ENCODE measurements at places on chromosomes 6 and 20. TPM values are rescaled to one million over a fixed set of nuclear protein-coding genes. Genes with fewer than 3 reads are reported as not detected.

GRCh38 chr6:90336388-90336947 is 39.8 kb upstream of the BACH2 start:
- no peak for DNase-seq
- no peak overlapping the region for H3K27ac ChIP-seq

- peaks cover 30% of the 10 kb centered on the region for H3K27me3 ChIP-seq
- H3K36me3 ChIP-seq = peaks cover 13% of the 10 kb centered on the region
- no peaks in the 10 kb centered on the region for H3K4me1 ChIP-seq
Measured at GRCh38 chr6:169019727-169020491, 233.7 kb downstream of the THBS2 start.

- no peaks in the 10 kb centered on the region for H3K4me1 ChIP-seq
- DNase-seq = no peak
- peaks cover 3% of the 10 kb centered on the region for H3K27me3 ChIP-seq
- no peaks in the 10 kb centered on the region for H3K36me3 ChIP-seq
Measured at GRCh38 chr6:168150551-168151320, 71.7 kb upstream of the FRMD1 start.

DNA sequence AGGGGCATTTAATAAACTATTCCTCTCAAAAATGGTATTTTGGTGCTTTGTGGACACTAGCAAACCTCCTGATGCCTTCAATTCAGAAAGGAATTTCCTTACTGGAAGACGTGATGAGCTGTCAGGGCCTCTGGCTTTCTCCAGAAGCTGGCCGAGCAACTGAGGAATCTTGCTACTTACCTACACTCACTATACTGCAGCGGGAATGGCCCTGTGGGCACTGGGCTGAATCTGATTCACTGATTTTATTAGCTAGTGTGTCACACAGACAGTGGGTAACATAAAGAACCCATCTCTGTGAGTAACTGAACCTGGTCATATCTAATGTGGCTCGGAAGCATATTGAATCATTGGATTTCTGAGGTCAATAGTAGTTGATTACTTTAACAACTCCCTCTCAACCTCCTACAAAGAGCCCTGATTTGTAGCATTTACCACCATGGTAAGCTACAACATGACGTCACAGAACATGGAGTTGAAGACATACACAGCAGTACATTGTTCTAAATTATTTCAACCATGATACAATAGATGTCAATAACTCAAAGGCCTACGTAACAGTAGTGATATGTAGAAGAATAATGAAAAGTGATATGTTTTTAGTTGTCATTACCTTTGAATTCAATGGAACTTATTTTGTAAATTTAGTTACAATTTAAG is 232.1 kb downstream of the SYNE1 start:
- no peak for DNase-seq
- no peak overlapping the region for H3K4me3 ChIP-seq
- no peak overlapping the region for H3K27ac ChIP-seq
- no peaks in the 10 kb centered on the region for H3K27me3 ChIP-seq
- H3K36me3 ChIP-seq = no peaks in the 10 kb centered on the region
- no peaks in the 10 kb centered on the region for H3K4me1 ChIP-seq

DNA sequence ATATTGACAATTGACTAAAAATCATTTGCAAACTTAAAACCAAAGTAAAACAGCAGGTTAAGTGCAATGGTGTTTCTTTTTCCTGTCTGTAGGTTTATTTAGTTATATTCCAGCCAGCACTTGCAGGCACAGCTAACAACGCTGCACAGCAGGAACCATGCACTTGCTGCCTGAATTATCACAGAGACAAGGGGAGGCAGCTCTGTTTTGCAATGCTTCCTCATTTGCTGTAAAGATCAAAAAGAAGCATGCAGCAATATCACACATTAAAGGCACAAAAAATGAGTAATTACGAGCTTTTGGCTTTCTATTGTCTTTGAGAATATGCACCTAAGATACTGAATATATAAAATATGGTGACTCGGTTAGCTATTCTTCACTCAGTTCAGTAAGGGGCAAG is 241.9 kb downstream of the EPHA7 start:
- DNase-seq = no peak
- no peaks in the 10 kb centered on the region for H3K27me3 ChIP-seq
- no peak overlapping the region for H3K4me3 ChIP-seq
- H3K36me3 ChIP-seq = no peaks in the 10 kb centered on the region
- H3K4me1 ChIP-seq = peaks cover 14% of the 10 kb centered on the region
- no peak overlapping the region for H3K27ac ChIP-seq

- DNase-seq = no peak
- peak overlapping the region; percentile 77 for H3K27ac ChIP-seq
- no peaks in the 10 kb centered on the region for H3K36me3 ChIP-seq
- peaks cover 23% of the 10 kb centered on the region for H3K4me1 ChIP-seq
- H3K4me3 ChIP-seq = peak overlapping the region; percentile 1
Measured at GRCh38 chr6:139251045-139251690, 40.6 kb downstream of the TXLNB start.

DNA sequence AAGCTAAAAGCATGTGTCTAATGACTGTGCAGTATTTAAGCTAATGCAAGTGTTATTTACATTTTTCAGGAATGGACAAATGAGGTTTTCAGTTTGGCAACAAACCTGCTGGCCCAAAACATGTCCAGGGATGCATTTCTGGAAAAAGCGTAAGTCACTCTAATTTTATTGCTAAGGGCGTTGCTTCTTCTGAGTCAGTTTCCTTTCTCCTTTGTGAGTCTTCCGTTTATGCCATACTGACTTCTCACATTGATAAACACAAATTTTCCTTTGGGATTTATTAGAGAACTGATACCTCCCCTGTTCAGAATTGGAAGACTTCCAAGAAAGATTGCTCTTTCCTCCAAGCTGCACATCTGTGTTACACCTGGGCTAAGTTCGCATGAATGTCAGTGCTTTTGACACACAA is 422.9 kb upstream of the PLCB4 start:
- DNase-seq = no peak
- no peaks in the 10 kb centered on the region for H3K36me3 ChIP-seq
- no peak overlapping the region for H3K4me3 ChIP-seq
- H3K27me3 ChIP-seq = peaks cover 4% of the 10 kb centered on the region
- H3K27ac ChIP-seq = no peak overlapping the region

DNA sequence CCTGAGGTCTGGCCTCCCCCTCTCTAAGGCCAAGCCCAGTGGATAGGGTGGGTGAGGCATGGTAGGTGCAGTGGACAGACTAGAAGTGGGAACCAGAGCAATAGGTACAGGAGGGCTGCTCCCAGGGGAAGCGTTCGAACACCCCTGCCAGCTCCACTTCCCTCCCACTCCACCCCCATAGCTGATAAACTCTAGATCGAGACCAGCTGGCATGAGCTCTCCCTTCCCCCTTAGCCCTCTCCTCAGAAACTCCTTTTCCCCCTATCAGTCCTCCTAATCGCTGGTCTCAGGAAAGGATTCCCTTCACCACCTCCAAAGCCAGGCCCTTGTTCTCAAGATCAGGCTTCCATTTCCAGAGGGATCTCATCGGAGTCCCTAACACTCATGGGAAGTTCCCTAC is 6.0 kb upstream of the FAM83C start:
- no peak for DNase-seq
- H3K27ac ChIP-seq = no peak overlapping the region
- no peaks in the 10 kb centered on the region for H3K36me3 ChIP-seq
- H3K4me1 ChIP-seq = no peaks in the 10 kb centered on the region

DNA sequence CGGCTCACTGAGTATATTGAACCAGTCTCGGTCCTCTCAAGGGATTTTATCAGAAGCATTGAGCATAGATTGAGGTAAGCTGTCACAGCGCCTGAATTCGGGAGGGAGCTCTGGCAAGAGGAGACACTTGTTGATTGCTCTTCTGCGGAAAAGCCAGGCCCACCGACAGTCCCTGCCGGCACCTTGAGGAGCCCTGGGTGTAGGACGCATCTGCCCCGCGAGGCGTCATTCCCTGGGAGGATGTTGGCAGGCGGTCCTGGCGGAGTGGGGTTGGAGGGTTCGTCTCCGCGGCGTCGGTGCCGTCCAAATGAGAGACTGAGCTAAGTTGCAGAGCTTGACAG is 843 bp downstream of the FBXO9 start:
- peaks cover 59% of the 10 kb centered on the region for H3K4me1 ChIP-seq
- peak overlapping the region; percentile 85 for H3K27ac ChIP-seq
- H3K4me3 ChIP-seq = peak overlapping the region; percentile 99
- H3K27me3 ChIP-seq = no peaks in the 10 kb centered on the region
- peaks cover 13% of the 10 kb centered on the region for H3K36me3 ChIP-seq
- DNase-seq = peak; percentile 12

CNR1 gene
- total RNA-seq = 0.27 TPM

CENPW gene
- 1.1 TPM for total RNA-seq

DNA sequence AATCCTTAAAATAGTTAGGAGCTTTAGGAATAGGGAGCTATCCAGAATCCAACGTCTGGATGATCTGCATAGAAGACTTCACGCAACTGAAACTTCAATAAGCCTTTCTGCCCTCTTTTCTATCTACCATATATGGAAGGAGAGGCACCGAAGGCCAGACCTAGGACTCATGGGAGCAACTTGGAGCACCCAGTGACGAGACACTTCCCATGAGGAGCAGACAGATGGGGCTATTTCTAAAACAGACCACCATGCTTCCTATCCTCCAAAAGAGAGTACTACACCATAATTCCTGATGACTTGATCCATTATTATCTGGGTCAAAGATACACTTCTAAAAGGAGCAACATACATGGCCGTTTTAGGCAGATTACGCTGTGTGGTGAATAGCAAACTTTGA is 6.0 kb downstream of the RPP40 start:
- no peak overlapping the region for H3K4me3 ChIP-seq
- no peaks in the 10 kb centered on the region for H3K4me1 ChIP-seq
- peaks cover 75% of the 10 kb centered on the region for H3K36me3 ChIP-seq
- no peak for DNase-seq

DNA sequence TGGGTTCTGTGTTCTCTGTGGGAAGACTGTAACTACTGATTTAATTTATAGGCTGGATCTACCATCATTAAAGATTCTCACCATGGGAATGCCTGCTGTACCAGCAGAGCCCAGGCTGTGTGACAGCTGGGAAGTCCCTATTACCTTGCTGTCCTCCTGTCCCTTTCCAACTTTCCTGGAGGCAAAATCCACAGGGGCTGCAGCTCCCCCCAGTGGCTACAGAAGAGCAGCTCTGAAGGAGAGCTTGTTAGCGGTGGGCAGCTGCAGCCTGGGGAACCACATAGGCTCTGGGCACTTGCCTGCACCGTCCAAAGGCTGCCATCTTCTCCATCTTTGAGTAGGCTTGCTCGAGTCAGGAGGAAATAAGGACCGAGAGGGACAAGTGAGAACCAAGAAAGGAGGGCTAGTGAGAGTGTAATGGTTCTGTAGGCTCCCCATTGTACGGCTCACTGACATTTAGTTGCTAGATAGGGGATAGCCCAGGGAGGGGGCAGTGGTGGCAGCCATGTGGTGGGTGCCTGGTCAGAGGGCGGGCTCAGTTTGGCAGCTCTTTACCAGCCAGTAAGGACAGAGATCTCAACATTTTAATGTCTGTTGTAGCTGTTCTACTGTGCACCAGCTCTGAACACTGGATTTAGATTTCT is 155.1 kb upstream of the MLIP start:
- H3K4me3 ChIP-seq = no peak overlapping the region
- no peak for DNase-seq
- peaks cover 8% of the 10 kb centered on the region for H3K27me3 ChIP-seq
- no peaks in the 10 kb centered on the region for H3K4me1 ChIP-seq
- no peaks in the 10 kb centered on the region for H3K36me3 ChIP-seq

GRCh38 chr6:29524444-29525310 is 34.9 kb downstream of the UBD start:
- H3K27me3 ChIP-seq = peaks cover 34% of the 10 kb centered on the region
- no peaks in the 10 kb centered on the region for H3K36me3 ChIP-seq
- H3K27ac ChIP-seq = no peak overlapping the region
- H3K4me3 ChIP-seq = no peak overlapping the region
- no peaks in the 10 kb centered on the region for H3K4me1 ChIP-seq

DNA sequence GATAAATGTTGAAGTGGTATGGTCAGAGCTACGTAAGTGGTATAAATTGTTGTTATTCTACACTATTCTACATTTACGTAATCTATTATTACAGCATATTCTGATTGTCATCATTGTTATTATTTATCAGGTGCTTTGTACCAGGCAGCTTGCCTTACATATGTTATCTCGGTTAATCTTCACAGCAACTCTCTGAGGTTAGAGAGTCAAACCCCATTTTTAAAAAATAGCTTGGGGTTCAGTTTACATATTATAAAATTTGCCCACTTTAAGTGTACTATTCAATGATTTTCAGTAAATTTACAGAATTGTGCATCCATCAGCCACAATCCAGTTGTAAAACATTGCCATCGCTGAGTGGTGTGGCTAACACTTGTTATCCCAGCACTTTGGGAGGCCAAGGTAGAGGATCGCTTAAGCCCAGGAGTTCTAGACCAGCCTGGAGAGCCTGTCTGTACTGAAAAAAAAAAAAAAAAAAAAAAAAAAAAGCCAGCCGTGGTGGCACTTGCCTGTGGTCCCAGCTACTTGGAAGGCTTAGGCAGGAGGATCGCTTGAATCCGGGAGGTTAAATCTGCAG is 35.5 kb downstream of the PPP1R16B start:
- H3K4me3 ChIP-seq = no peak overlapping the region
- H3K27ac ChIP-seq = peak overlapping the region; percentile 90
- H3K4me1 ChIP-seq = peaks cover 60% of the 10 kb centered on the region

COL20A1 gene
- 0.25 TPM for total RNA-seq

DNA sequence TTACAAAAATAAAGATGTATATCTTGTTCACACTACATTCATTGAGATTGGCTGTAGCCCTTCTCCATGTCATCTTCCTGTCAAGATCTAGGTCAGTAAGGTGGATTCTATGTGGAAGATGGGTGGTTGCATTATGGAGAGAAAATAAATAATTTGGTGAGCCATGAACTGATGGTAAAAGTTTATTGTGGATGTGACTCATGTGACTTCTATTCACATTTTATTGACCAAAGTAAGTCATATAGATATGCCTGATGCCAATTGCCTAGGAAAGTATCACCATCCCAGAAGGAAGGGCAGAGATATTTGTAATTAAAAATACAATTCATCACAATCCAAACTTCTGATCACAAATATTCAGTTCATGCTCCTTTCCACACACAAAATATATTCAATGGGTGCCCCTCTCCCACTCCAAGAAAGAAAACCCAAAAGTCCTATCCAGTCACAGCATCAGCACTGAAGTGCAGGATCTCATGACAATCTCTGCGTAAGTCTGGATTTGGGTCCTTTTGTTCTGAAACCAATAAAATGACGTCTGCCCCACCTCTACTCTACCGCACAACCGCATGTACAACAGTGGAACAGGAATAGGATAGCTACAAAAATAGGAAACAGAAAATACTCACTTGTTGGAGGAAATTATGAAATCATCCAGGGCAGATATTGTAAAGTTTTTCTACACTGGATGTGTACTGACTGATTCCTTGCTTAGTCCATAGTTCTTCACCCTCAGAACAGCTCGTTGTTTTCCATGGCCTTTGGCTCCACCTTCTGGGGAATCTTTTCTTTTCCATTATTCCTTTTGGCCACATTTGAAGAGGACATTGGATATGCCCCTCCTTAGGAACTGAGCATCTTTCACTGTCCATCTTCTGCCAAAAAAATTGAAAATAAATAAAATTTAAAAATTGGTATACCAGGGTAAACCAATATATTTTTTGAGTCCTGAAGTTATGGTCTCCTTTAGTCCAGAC is 16.1 kb upstream of the SLC17A3 start:
- H3K27ac ChIP-seq = no peak overlapping the region
- no peaks in the 10 kb centered on the region for H3K36me3 ChIP-seq
- no peaks in the 10 kb centered on the region for H3K4me1 ChIP-seq
- DNase-seq = no peak
- H3K4me3 ChIP-seq = no peak overlapping the region
